ENCODE measurements at places on chromosomes 12 and 14.

DNA sequence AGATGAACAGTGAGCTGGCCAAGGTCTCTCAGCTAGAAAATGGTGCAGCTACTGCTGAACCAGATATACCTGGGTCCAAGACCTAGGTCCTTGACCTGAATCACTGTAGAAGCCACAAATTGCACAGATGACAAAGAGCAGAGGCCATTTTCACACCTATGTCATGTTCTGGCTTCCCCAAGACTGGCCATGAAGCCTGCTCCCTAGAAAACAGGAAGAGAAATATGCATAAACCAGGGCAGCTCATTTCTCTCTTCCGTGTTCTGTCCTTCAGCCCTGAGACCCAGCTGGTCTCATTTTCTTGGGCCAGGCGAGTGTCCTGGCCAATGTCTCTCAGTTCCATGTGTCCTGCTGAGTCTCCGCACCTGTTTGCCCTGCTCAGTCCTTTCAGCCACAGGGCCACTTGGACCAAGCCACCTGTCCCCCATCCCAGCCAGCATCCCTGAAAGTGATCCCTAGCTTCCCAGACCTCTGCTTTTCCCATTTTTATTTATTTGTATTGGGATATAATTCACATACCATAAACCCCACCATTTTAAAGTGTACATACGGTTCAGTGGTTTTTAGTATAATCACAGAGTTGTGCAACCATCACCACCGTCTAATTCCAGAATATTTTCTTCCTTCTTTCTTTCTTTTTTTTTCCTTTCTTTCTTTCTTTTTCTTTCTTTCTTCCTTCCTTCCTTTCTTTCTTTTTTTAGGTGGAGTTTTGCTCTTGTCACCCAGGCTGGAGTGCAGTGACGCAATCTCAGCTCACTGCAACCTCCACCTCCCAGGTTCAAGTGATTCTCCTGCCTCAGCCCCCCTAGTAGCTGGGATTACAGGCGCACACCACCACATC, 27.0 kb downstream of the P2RX7 start:
- no peak for DNase-seq

GRCh38 chr12:120965534-120966091, 12.7 kb upstream of the HNF1A start:
- no peak for DNase-seq

DNA sequence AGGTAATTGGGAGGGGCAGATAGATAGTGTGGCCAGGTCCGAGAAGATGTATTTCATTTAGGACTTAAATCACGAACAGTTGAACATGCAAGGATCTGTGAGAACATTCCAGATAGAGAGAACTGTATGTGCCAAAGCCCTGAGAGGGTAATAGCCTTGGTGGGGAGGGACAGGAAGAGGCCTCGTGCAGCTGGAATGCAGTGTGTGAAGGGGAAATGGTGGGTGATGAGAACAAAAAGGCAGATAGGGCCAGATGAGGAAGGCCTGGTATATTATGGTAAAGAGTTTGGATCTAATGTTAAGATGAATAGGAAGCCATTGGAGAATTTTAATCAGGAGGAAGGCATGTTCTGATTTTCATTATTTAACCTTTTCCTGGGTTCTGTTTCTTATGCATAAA, 136.3 kb downstream of the TPH2 start:
- no peak for DNase-seq

DNA sequence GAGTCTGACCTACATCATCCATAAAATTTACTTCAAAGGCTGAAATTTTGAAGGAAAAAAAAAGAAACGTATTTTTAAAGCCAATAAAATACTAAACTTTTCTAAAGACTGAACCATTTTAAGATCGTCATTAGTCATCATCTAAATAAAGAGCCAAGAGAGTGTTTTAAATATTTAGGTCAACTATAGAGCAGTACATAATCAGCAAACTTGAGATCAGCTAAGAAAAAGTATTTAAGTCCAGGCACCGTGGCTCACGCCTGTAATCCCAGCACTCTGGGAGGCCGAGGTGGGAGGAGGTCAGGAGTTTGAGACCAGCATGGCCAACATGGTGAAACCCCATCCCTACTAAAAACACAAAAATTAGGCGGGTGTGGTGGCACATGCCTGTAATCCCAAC, 35.5 kb downstream of the HECTD1 start:
- DNase-seq, result no peak

- DNase-seq, result no peak
These were observed 24.7 kb upstream of the DYNC1H1 start for GRCh38 chr14:101939646-101940170.

DNA sequence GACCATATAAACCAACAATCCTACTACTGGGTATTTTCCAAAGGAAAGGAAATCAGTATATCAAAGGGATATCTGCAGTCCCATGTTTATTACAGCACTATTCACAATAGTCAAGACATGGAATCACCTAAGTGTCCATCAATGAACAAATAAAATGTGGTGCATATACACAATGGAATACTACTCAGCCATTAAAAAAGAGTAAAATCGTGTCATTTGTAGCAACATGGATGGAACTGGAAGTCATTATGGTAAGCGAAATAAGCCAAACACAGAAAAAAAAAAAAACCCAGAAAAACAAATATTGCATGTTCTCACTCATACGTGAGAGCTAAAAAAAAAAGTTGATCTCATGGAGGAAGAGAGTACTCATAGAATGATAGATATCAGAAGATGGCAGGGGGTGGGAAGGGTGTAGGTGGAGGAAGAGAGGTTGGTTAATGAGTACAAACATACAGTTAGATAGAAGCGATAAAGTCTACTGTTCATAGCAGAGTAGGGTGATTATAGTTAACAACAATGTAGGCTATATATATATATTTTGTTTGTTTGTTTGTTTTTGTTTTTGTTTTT, 49.3 kb downstream of the BCAT1 start:
- DNase-seq, result no peak

- DNase-seq, result no peak
These were observed 256.1 kb downstream of the APAF1 start for GRCh38 chr12:98901189-98901588.

DNA sequence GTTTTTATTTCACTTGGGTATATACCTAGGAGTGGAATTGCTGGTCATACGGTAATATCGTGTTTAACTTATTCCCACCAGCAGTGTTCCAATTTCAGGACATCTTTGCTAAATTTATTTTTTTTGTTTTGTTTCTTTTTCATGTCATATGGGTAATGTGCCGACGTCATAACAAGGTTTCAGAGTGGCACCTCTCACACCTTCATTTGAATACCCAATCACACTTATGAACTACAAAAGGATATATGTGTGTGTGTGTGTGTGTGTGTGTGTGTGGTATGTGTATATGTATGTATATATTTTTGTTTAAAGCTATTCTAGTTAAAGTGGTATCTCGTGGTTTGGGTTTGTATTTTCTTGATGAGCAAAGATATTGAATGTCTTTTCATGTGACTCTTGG, 12.1 kb downstream of the TRAF3 start:
- DNase-seq, result no peak

DNA sequence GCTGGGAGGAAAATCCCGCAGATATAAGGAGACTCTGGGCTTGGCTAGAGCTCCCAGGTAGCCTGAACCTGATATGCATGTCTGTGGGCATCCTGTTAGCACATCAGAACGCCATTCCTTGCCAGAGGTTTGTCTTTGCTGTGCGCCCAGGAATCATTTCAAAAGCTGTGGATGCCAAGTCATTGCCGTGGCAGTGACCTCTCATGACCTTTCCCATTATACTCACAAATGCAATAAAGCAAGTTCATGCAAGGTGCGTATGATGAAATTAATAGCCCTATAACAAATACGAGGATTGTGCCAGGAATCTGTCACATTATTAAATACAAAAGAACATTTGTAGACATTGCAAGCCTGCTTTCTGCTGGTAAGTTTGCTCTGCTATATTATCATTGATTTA, 229.1 kb upstream of the PELI2 start:
- no peak for DNase-seq

GRCh38 chr14:77541905-77542304, 43.3 kb upstream of the ISM2 start:
- DNase-seq, result no peak

DNA sequence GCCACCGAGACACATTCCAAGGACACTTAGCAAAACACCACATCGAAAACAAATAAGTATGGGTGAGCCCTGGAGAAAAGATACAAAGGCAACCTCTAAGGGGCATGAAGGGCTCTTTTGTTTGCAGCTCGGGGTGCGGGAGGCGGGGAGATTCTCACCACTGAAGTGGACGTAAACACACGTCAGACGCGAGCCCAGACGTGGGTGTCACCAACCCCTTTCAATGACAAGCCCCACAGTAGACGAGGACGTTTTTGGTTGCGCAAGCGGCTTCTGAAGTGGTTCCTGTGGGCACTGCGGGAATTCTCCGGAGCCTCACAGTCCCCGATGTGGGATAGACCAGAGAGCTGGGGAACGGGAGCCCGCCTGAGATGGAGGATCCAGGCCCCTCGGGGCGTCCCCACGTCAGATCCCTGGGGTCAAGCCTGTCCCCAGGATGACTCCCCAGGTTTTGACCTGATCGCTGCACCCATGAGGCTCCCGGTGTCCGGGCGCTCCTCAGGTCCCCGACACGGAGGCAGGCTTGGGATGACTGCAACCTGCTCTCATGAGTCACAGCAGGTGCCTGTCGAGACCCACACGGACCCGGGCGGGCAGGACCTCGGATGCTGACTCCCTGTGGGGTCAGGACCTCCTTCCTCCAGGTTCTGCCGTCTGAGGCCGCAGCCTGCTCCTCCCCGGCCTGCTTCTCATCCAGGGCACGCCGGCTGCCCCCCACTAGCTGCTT, 20.3 kb upstream of the ADGRD1 start:
- DNase-seq, result no peak

DNA sequence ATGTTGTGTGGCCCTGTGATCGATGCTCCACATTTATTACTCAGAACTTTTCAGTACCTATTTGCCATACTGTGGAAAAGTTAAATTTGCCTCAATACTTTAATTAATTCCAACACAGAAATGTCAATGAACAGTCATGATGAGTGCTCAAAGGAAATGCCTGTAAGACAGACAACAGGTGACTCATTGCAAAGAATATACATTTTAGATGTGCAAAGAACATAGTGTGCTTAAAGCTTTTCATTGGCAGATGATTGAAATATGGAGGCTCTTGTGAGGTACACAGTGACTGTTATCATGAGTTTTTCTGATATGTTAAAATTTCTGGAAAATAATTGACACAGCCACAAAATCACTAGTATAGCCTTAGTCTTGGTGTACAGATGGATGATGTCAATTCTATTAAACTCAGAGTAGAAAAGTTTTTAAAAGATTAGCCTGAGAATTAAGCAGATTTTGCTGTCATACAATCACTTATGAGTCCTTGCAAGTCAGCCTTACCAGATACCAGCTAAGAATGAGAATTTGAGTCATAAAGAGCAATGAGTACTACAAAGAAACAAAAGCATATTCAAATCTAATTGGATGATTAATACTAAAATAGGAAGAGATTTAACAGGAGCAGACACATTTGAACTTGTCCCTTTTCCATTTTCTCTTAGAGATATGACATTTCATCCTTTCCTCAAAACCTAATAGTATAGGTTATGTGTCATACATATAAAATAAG, 544.1 kb downstream of the KCNH5 start:
- DNase-seq, result no peak

GRCh38 chr12:96220902-96221301, 26.7 kb downstream of the ELK3 start:
- DNase-seq, result peak; percentile 30

GRCh38 chr12:127830065-127830460, 436.9 kb upstream of the TMEM132C start:
- DNase-seq, result no peak

GRCh38 chr14:59363531-59364226, 101.5 kb downstream of the GPR135 start:
- no peak for DNase-seq

DNA sequence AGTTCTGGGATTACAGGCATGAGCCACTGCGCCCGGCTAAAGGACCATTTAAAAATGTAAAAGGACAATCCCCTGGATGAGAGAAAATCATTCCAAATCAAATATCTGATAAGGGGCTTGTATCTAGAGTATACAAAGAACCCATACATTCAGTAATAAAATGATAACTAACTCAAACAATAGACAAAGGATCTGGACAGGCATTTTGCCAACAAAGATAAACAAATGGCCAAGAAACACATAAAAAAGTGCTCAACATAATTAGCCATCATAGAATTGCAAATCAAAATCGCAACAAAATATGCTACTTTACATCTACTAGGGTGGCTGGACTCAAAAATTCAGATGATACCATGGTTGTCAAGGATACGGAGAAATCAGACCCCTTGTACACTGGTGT, 8.5 kb upstream of the BICD1 start:
- DNase-seq, result no peak

GRCh38 chr14:44414646-44415045, 92.4 kb downstream of the FSCB start:
- DNase-seq, result no peak

- no peak for DNase-seq
These were observed 947 bp downstream of the GAS2L3 start for GRCh38 chr12:100574187-100575074.

- DNase-seq, result no peak
These were observed 2.8 kb upstream of the PIWIL1 start for GRCh38 chr12:130334937-130335336.

DNA sequence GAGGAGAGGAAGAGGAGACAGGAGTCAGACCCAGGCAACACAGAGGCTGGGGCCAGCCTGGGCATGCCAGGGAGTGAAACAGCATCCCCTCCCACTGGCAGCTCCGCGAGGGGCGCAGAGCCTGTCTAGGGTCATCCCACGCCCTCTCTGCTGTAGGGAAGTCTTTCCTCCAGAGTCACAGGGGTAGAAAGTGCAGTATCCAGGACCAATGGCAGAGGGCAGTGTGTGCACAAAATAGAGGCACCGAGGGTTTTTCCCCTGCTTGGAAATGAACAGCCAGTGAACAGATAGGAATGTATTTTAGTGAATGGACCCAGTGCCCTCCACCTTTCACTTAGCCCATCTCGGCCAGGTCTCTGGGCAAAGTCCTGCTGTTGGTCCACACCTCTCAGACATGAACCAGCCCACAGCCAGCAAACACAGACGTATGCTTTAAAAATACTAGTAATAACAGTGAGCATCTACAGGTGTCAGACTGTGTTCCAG, 9.4 kb upstream of the KRT74 start:
- DNase-seq, result no peak

DNA sequence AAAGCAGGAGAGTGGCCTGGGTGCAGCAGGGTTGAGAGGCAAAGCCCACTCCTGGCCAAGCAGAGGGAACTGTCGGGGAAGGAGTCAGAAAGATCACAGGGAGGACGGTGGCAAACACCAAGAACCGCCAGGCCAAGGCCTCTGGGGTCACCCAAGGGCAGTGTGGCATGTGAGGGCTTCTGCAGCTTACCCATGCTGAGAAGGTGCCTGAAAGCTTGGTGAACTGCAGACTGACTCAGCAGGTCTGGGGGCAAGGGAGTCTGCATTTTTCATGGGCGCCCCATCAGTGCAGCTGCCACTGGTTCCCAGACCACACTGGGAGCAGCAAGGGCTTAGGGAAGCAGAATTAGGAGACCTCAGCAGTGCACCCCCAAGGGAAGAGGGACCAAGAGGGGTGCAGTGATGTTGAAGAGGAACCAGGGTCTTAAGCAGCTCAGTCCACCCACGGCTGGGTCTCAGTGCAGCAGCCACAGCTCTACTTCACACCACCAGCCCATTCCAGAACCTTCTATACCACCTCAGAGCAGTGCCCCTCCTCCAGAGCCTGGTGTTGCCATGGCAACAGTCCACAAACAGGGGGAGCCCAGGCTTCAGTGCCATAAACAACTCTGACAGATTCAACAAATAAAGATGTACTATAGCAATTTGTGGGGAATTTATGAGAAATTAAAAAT, 59.4 kb downstream of the ITPK1 start:
- DNase-seq, result no peak

Measured in NCI-H446 (cell line).